Sigmoid colon (tissue), 7 donors: ENCODE measurements at places on chromosomes 12 and 14. TPM values are rescaled to one million over a fixed set of nuclear protein-coding genes. Genes with fewer than 3 reads are reported as not detected.

DNA sequence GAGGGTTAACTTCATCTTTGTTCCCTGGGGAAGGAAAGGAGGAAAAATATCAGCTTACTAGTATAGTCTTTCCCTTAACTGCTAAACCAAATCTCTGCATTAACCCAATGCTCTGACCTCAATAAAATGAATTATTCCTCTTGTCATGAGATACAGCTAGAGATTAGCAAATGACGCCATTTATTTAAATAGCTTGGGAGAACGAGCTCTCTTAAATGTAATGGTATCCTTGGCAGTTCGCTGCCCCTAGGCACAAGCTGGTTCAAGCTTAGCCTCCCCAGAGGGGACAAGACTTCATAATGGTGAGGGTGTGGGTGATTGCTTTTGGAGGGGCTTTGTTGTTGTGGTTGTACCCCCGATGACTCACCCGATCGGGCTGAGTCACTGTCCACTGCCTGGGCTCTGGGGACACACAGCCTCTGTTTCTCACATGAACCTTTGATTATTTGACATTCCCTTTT, 19.6 kb downstream of the FNTB start:
- DNase-seq: no peak
- no peaks in the 10 kb centered on the region for H3K27me3 ChIP-seq
- H3K36me3 ChIP-seq: no peaks in the 10 kb centered on the region
- H3K4me1 ChIP-seq: peaks cover 4% of the 10 kb centered on the region

- no peaks in the 10 kb centered on the region for H3K4me1 ChIP-seq
- H3K27me3 ChIP-seq: no peaks in the 10 kb centered on the region
- DNase-seq: no peak
Observed at GRCh38 chr14:81562818-81563217, 29.2 kb upstream of the SEL1L start.

- no peaks in the 10 kb centered on the region for H3K36me3 ChIP-seq
- H3K4me1 ChIP-seq: no peaks in the 10 kb centered on the region
- H3K27me3 ChIP-seq: no peaks in the 10 kb centered on the region
- no peak overlapping the region for H3K4me3 ChIP-seq
- no peak for DNase-seq
Observed at GRCh38 chr14:83260751-83261150, 1727.1 kb upstream of the SEL1L start.

Gene ACOT4
- 0.33 TPM for total RNA-seq

DNA sequence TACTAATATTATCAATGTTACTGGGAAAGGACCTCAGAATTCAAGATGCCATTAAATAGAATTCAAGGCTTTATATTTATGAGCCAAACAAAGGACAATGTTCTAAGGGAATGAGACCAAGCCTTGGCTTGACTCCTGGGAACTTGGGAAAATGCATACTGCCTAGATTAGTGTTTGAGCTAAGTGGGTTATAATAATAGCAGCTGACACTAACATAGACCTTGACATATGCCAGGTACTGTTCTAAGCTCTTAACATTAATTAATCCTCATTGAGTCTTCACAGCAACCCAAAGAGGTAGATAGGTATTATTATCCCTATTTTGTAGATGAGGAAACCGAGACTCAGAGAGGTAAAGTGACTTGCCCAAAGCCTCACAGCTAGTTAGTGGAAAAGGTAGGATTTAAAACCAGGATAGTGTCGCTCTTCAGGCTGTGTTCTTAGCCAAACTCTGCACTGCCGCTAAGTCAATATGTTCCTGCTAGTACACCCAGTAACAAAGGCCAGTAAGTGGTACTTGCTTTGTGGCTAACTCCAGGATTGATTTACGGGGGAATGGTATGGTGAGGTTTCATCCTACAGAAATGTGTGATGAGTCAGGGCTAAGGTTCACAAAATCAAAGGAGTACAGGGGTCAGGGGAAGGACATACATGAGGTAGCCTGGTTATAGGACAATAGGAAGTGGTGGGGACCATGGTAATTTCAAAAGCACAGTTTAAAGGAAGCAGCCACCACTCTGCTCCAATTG, 35.8 kb upstream of the PRKAB1 start:
- no peaks in the 10 kb centered on the region for H3K4me1 ChIP-seq
- no peak for DNase-seq
- H3K27ac ChIP-seq: no peak overlapping the region
- no peaks in the 10 kb centered on the region for H3K36me3 ChIP-seq
- H3K27me3 ChIP-seq: no peaks in the 10 kb centered on the region
- no peak overlapping the region for H3K4me3 ChIP-seq

GRCh38 chr12:2344476-2344875, 291.7 kb downstream of the CACNA1C start:
- no peak for DNase-seq
- no peaks in the 10 kb centered on the region for H3K36me3 ChIP-seq
- peak overlapping the region; percentile 78 for H3K27ac ChIP-seq
- no peaks in the 10 kb centered on the region for H3K27me3 ChIP-seq
- H3K4me1 ChIP-seq: no peaks in the 10 kb centered on the region

Gene LPCAT3
- 25.5 TPM for total RNA-seq

- no peak overlapping the region for H3K4me3 ChIP-seq
- no peaks in the 10 kb centered on the region for H3K36me3 ChIP-seq
- H3K4me1 ChIP-seq: peaks cover 25% of the 10 kb centered on the region
- no peak for DNase-seq
Observed at GRCh38 chr14:50015716-50016115, 100.7 kb downstream of the VCPKMT start.

Gene BCL7A
- total RNA-seq: 6.2 TPM

DNA sequence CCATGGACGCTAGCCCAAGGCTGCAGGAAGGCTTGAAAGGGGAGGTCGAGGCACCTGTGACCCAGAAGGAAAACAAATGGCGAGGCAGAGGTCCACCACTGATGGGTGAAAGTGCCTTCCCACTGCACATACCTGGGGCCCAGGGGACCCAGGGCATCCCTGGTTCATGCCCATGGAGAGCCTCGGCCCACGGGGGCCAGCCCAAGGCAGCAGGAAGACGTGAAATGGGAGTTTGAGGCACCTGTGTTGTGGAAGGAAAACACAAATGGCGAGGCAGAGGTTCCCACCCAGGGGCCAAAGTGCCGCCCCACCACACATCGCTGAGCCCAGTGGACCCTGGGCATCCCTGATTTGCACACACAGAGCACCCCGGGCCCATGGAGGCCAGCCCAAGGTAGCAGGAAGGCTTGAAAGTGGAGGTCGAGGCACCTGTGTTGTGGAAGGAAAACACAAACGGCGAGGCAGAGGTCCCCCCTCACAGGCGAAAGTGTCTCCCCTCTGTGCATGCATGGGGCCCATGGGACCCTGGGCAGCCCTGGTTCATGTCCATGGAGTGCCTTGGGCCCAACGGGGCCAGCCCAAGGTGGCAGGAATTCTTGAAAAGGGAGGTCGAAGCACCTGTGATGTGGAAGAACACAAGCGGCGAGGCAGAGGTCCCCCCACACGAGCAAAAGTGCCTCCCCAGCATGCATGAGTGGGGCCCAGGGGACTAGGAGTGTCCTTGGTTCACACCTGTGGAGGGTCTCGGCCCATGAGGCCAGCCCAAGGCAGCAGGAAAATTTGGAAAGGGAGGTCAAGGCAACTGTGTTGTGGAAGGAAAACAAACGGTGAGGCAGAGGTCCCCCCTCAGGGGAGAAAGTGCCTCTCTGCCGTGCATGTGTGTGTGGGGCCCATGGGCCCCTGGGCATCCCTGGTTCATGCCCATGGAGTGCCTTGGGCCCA, 383.3 kb downstream of the ALG10 start:
- no peaks in the 10 kb centered on the region for H3K27me3 ChIP-seq
- no peak overlapping the region for H3K27ac ChIP-seq
- H3K4me3 ChIP-seq: no peak overlapping the region
- peak; percentile 39 for DNase-seq
- no peaks in the 10 kb centered on the region for H3K4me1 ChIP-seq

DNA sequence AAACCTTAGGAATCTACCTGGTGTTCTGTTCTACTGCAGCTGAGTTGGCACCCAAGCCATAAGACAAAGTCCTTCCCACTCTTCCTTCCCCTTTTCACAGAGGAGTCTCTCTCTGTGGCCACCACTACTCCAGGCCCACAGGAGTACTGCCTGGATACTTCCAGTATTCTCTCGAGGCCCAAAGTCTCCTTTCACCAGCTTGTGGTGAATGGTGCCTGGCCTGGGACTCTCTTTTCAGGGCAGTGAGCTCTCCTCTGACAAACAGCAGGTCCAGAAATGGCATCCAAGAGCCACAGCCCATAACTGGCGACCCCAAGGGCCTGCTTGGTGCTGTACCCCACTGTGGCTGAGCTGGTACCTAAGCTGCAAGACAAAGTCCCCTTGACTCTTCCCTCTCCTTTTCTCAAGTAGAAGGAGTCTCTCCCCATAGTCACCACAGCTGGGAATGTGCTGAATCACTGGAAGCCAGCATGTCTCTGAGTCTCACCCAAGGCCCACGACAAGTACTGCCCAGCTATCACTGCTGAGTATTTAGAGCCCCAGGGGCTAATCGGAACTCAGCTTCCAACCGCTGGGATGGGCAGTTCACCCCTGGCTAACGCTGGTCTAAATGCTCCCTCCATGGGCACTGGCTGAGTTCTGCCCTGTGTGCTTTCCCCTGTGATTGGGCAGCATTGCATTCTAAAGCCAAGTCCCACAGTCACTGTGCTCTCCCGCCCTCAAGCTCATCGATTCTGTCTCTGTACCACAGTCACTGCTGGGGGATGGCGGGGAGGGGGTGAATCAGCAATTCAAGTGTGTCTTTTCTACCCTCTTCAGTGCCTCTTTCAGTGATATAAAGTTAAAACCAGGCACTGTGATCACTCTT, 6.1 kb downstream of the A2ML1 start:
- no peak overlapping the region for H3K27ac ChIP-seq
- H3K4me3 ChIP-seq: no peak overlapping the region
- H3K27me3 ChIP-seq: no peaks in the 10 kb centered on the region
- no peaks in the 10 kb centered on the region for H3K4me1 ChIP-seq

DNA sequence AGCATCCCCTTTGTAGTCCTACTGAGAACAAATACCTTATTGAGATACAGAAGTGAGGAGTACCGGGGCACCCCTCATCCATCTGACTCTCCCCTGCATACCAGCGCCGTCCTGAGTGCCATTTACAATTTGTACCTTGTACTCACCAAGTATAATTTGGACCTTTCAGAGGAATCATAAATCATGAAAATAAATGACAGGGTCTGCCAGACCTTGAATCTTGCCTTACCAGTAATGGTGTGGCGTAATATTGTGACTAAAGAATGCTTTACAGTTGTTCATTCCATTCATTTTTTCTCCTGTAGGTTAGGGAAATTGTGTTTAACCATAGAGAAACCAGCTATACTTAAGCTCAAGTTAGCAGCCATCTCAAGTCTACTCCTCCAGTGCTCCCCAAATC, 243.7 kb upstream of the RGS6 start:
- H3K27ac ChIP-seq: no peak overlapping the region
- H3K4me1 ChIP-seq: peaks cover 51% of the 10 kb centered on the region
- no peak for DNase-seq
- no peaks in the 10 kb centered on the region for H3K27me3 ChIP-seq
- H3K4me3 ChIP-seq: no peak overlapping the region

DNA sequence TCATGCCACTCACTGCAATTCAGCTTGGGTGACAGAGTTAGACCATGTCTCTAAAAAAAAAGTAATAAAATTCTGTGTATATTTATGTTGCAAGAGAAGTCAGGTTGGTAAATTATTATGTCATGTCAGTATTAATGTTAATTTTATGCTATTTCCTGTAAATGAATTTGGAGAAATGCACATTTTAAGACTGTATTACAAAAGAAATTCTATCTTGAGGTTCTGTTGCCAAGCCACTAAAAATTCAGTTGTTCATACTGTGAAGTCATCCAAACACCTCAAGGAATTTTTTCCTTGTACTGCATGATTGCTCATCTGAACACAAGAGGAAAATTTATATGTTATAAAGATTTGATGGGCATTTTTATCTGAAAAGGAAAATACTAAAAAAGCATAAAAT, 23.3 kb upstream of the HMGA2 start:
- no peaks in the 10 kb centered on the region for H3K36me3 ChIP-seq
- H3K4me1 ChIP-seq: no peaks in the 10 kb centered on the region
- no peak overlapping the region for H3K27ac ChIP-seq
- H3K4me3 ChIP-seq: no peak overlapping the region
- H3K27me3 ChIP-seq: no peaks in the 10 kb centered on the region

DNA sequence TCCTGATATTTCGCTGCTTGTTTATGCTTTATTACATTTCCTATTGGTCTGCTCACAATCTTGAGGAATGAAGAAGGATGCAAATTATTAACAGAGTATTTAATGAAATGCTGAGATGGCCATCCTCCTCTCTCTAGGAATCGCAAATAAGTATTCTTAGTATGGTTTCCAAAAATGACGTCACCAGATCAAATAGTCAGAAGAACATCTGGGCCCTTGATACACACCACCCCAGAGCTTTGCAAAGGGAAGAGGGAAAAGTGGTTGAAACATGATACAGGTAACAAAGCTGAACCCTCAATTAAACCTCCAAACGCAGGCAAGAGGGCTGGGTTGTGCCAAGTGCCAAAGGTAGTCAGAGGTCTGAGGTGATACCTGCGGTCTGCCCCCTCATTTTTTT, 107.3 kb downstream of the BCL11B start:
- no peaks in the 10 kb centered on the region for H3K27me3 ChIP-seq
- no peak for DNase-seq
- no peaks in the 10 kb centered on the region for H3K36me3 ChIP-seq

Gene ZNF891
- 3.1 TPM for total RNA-seq

DNA sequence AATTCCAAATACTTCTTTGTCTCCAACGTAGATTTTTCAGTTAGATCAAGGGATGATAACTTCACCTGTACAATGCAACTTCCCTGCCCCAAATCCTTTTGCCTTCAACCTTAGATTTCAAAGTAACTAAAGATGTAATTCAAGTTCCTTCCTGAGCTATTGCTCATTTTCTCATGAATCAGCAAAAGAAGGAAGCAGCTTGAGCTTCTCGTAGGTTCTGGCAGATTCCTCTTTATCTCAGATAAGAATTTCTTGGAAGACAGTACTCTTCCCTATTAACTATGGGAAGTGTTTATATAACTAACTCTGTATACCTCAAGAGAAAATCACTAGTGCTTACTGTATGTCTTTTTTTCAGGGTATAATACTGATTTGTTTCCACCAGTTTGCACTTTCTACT, 203.8 kb downstream of the RASSF9 start:
- no peaks in the 10 kb centered on the region for H3K36me3 ChIP-seq
- H3K27me3 ChIP-seq: no peaks in the 10 kb centered on the region
- no peaks in the 10 kb centered on the region for H3K4me1 ChIP-seq
- no peak for DNase-seq
- H3K4me3 ChIP-seq: no peak overlapping the region
- H3K27ac ChIP-seq: no peak overlapping the region

Gene FOXA1
- total RNA-seq: not detected

- H3K36me3 ChIP-seq: no peaks in the 10 kb centered on the region
Observed at GRCh38 chr14:24353559-24354481, 14.0 kb upstream of the RIPK3 start.

GRCh38 chr12:40137252-40137651, 31.4 kb upstream of the SLC2A13 start:
- H3K27me3 ChIP-seq: no peaks in the 10 kb centered on the region
- no peak overlapping the region for H3K4me3 ChIP-seq
- no peak overlapping the region for H3K27ac ChIP-seq
- H3K36me3 ChIP-seq: no peaks in the 10 kb centered on the region
- no peaks in the 10 kb centered on the region for H3K4me1 ChIP-seq
- no peak for DNase-seq
